ENCODE measurements at places on chromosomes 3 and 15.

- no peak for DNase-seq
Measured at GRCh38 chr3:675846-676245, 417.0 kb upstream of the CNTN6 start.

- DNase-seq: no peak
Measured at GRCh38 chr3:99384596-99384995, 253.8 kb upstream of the COL8A1 start.

- no peak for DNase-seq
Measured at GRCh38 chr3:187281191-187281714, 10.3 kb downstream of the MASP1 start.

GRCh38 chr15:45091576-45091975 is 22.4 kb downstream of the DUOX2 start:
- no peak for DNase-seq

GRCh38 chr3:190568036-190568435 is 54.2 kb downstream of the IL1RAP start:
- DNase-seq: no peak

- DNase-seq: no peak
Measured at GRCh38 chr3:70360979-70361760, 48.7 kb upstream of the MDFIC2 start.

DNA sequence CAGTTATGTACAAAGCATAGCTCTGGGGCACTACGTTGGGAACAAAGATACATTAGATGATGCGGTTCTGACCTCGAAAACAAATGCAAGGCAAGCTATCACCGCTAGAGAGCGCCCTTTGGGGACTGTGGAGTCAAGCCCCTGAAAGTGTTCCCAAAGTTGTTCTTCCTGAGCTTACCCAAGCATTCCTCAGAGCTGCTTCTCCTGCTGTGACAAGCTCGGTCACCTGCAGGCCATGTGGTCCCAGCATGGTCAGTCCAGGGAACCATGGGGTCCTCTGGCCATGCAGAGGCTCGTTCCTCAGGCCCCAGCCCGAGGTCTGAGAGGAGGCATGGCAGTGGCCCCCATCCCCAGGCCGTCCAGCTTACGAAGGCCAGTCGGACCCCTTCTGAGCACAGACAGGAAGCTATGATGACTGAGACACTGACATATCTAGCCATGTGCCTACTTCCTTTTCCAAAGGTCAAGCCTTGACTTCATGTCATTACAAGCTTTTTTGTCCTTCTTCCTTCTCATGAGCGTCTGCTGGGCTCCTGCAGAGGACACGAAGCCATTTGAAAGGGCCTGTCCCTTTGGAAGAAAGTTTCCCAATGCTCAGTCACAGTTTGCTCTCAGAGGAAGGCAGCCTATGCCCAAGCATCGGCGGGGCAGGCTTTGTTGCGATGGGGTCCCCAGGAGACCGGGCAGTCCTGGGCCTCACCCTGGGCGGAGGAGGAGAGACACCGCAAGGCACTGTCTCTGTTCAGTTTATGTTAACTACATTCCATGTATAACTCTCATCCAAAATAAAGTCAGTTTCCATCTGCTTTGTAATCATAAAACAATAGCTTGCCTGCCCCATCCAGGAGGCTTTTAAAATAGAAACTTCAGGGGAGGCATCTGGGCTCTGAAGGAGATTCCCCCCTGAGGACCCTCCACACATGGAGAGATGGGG is 79.3 kb downstream of the ATP10A start:
- no peak for DNase-seq

DNA sequence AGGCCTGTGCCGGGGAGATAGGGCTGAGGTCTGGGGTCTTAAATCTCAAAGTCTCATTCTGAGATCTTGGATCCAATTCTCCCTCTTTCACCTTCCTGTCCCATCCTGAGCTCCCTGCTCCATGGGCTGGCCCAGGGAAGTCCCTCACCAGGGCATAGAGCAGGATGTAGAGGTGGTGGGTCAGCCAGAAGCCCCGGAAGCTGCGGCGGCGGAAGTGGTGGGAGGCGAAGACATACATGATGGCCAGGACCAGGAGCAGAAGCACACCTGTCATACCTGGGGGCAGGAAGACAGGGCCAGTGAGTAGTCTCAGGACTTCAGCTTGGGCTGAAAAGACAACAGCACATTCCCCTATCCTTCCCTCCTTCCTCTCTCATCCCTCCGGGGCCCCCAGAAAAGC is 16.5 kb downstream of the DUOX2 start:
- no peak for DNase-seq

GRCh38 chr15:101189409-101190091 is 62.3 kb downstream of the CHSY1 start:
- DNase-seq: no peak

DNA sequence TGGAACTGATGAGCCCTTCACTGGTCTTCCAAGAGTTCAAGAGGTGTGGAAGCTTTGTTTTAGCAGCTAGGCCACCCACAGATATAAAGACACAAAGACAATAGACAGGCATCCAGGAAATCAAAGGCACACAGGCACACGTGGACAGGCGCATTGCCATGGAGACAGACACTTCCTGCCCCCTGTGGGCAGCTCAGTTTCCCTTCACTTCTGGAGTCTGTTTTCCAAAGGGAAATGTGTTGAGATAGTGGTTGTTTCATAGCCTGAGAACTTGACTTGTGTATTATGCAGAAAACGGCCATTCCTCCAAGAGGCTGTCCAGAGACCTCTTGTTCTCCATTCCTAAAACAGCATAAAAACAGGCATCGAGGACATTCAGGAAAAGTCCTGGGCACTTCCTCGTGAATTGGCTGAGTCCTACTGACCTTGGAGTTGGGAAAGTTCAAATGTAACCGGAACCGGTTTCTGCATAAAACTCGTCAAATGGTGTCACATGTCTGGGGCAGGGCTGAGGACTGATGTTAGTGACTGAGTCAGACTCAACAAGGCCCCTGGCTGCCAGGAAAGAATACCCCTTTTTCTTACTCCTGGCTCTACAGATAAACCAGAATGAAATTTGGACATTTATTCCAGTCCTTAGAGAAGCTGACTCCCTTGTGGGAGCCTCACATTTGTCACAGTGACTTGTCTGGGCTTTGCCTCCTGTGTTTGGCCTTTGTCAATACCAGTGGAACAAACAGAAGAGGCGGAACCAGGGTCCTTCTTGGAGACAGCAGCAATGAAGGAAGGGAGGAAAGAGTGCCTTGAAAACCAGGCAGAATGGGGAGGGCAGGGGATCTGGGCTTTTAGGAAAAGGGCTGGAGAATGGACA is 1.3 kb downstream of the ALPK3 start:
- no peak for DNase-seq

GRCh38 chr3:191068946-191069813 is 129.9 kb upstream of the OSTN start:
- no peak for DNase-seq

GRCh38 chr3:66394019-66394752 is 106.6 kb downstream of the LRIG1 start:
- DNase-seq: no peak

DNA sequence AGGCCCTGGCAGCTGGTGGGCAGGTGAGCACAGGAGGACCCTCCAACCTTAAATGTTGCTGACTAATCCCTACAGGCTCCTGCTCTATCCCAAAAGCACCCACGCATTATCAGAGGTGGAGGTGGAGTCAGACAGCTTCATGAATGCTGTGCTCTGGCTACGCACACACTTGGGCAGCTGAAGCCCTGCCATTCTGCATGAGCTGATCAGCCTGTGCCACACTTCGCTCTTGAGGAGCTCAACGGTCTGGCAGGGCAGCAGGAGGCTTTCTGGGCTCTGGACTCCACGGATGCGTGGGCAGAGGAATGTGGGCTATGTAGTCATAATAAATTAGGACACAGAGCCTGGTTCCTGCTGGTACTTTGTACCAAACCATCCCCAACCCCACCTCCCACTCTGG is 6.1 kb downstream of the MST1 start:
- DNase-seq: no peak

DNA sequence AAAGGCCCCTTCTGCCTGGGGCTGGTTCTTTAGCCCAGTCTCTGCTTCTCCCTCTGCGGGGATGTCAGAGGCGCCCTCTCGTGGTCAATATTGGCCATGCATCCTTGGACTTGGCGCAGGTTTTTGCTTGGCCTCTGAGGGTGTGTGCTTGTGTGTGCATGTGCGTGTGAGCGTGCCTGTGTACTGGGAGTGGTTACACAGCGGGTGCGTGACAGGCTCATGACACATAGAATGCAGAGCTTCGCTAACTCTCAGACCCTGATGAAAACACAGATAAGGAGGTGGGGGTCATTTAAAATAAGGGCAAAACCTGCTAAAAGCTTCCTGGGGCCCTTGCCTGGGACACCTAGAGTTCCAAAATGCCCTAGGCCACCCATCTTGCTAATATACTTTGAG is 160.9 kb downstream of the SMAD6 start:
- no peak for DNase-seq

- no peak for DNase-seq
Measured at GRCh38 chr3:52432691-52433141, 12.2 kb downstream of the SEMA3G start.

- DNase-seq: no peak
Measured at GRCh38 chr15:39925112-39925842, 5.2 kb upstream of the GPR176 start.
